ENCODE measurements at places on chromosomes 3 and 15.

DNA sequence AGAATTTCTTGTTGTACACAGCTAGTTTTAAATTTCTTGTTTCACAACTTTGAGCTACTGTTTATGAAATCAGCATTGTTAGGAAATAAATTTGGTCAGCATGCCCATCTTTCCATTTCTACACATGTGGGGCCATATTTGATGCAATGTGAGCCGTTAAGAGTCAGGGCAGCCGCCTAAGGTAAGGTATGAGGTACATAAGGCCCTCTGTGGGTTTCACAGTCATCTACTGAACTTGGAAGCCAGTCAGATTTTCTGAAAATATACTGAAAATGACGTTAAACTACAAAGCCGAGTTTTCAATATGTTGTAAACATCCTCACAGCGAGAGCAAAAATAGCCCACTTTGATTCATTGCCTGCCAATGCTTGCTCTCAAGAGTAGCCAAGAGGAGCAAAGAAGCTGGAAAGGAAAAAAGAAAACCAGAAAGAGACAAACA is 94.7 kb upstream of the PDZRN3 start:
- DNase-seq: peak; percentile 88

- peak; percentile 12 for DNase-seq
Observed at GRCh38 chr3:189830401-189830800, 199.2 kb downstream of the TP63 start.

GRCh38 chr3:127015282-127016042 is 32.5 kb downstream of the PLXNA1 start:
- DNase-seq: no peak

- no peak for DNase-seq
Observed at GRCh38 chr3:127037971-127038446, 55.1 kb downstream of the PLXNA1 start.

DNA sequence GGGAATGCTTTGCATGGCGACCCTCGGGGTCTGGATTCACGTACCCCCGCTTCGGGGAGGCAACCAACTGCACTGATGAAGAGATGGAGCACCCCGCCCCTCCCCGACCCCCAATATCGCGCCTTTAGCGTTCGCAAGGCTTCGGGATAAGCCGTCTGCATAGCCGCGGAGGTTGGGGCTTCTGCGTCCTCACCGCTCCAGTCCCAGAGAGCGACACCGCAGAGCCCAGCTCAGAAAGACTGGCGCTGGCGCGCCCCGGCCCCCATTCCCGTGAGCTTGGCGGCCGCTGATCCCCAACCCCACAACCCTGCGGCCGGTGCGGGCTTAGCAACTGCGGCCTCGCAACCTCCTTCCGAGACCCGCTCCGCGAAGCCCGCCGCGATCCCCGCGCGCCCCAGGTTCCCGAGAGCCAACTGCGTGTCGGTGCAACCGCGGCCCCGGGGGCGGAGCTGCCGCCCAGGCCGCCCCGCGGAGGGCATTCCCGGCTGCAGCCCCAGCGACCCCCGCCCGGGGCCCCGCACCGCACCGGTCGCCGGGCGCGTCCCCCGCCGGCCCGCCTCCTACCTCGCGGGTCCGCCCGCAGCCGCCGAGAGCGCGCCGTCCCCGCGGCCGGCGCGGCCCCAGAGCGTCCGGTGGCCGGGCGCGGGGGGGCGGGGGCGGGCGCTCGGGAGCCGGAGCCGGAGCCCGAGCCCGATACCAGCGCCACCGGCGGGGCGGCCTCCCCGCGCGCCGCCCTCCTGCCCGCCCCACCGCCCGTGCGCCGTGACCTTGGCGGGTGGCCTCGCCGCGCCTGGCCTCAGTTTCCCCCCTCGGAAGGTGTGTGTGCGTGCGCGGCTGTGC is 79.5 kb downstream of the IQSEC1 start:
- no peak for DNase-seq

- DNase-seq: no peak
Observed at GRCh38 chr3:59632760-59633573, 583.1 kb upstream of the CFAP20DC start.

DNA sequence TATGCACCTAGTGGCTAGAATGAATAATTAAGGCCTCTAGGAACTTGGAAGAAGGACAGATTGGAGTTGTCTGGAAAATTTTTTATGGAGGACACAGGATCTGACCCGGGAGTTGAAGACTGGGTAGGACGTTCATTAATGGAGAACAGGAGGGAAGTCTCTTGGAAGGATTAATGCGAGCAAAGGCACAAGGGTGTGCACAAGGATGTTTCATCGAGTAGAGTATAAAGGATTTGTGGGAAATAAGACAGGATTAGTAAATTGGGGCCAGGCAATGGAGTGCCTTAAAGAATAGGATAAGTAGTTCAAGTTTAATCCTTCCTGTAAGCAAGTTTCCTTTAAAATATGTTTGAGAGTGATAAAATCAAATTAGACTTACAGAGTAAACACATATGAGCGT is 14.6 kb downstream of the LMOD3 start:
- no peak for DNase-seq
